ENCODE measurements at places on chromosomes 16 and 17.
A peak's percentile ranks its signal among the peaks of the same experiment; 100 is the strongest.

GRCh38 chr17:60145006-60145935 lies 4.5 kb upstream of the CA4 start:
- DNase-seq: no peak

- no peak for DNase-seq
Measured at GRCh38 chr16:11107780-11108465, 148.1 kb downstream of the SOCS1 start.

GRCh38 chr16:81035975-81036750 lies 521 bp downstream of the ATMIN start:
- DNase-seq: peak; percentile 38

DNA sequence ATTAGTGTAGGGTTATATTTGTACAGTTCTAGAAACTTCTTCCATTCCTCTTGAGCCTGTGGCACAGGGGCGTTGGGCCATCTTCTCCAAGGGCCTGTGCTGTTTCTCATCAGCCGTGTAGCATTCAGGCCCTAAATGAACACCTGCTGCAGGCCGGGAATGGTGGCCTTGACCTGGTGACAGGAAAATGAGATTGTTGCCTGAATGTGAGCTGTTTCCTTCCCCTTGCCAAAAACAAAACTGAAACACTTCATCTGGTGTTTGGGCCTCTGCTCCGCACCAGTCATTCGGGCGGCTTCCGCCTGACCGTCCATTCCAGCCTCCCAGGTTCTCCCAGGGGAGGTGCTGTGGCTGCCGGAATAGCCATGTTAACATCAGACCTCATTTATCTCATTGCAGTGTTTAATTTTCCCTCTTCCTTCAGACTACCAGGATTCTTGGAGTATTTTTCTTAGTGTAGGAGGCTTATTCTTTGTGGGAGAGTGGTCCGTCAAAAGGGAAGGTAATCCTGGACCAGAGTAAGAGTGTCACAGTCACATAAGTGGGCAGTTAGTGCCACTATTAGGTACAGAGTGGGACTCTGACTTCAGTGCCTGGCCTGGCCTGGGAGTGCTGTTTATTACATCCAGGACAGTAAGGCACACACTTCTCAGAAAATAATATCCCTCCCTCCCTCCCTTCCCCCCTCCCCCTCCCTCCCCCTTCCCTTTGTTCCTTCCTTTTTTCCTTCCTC lies 61.9 kb downstream of the WWP2 start:
- DNase-seq: no peak

DNA sequence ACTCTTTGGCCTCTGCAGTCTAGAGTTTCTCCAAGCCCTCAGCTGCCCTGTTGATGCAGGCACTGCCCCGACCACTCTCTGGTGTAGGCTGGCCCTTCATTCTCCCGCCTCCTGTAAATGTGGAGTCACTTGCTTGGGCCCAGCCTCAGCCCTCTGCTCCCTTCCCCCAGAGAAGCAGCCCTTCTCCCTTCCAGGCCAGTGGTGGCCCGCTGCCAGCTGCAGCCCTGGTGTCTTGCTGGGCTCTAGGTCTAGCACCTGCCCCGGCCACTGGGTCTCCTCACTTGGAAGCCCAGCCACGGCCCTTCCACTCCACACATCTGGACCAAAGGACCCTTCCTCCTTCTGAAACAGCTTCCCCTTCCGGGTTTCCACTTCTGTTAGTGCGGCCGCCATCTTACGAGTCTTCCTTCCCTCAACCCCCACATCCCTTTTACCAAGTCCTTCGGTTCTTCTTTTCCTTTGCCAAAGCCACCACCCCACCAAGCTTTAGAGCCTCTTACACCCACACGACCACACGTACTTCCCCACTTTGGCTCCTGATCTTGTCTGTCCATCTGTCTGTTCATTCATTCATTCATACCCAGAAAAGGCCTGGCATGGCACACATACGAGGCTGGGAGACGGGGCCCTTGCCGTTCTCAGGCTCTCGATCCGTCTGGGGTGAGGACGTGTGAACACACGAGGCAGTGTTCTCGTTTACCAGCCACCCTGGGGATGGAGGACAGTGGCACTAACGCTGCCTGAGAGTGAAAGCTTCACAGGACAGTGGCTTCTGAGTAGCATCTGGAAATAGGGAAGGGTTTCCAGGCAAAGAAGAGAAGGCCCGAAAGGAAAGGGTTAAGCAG lies 68.0 kb downstream of the ABR start:
- peak; percentile 63 for DNase-seq
